Foreskin keratinocyte (primary cell): ENCODE measurements at places on chromosomes 4 and X.

DNA sequence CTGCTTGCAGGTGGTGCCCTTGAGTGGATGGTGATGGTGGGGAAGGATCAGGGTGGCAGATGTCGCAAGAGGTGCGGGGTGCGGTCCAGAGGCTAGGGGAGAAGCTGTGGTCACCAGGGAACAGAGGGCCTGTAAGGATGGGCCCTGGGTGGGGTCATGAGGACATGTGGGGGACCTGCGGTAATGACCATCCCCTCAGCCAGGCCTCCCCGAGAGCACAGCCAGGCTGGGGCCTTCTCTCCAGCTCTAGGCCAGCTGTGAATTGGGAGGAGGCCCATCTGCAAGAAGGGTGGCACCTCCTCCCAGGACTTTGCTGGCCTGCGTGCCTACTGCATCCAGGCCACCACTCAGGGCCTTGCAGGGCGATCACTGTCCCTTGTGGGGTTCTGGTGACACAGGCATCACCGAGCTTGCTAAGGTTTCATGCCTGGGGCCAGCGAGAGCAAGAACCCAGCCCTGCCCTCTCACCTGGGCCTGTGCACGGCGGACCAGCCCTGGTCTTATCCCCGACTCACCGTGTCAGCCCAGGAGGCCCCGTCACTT, 34.1 kb upstream of the MXD4 start:
- no peak for DNase-seq

GRCh38 chrX:44462850-44463249, 79.8 kb downstream of the FUNDC1 start:
- no peak for DNase-seq

DNA sequence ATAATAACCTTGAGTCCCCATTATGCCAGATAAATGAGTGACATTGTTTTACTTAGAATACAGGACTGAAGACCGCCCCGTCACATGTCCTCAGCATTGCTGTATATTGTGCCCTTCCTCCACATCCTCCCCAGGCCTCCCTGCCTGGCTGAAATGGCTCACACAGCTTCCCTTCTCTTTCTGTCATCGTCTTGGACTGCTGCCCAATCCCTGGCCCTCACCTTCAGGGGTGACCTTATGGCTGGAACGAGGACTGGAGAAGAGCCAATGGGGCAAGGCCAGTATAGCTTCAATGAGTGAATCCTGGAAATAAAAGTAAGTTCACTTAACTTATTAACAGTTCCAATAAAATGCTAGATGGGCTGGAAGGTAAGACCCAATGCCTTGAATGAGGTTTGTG, 2.7 kb downstream of the KCNE5 start:
- no peak for DNase-seq

DNA sequence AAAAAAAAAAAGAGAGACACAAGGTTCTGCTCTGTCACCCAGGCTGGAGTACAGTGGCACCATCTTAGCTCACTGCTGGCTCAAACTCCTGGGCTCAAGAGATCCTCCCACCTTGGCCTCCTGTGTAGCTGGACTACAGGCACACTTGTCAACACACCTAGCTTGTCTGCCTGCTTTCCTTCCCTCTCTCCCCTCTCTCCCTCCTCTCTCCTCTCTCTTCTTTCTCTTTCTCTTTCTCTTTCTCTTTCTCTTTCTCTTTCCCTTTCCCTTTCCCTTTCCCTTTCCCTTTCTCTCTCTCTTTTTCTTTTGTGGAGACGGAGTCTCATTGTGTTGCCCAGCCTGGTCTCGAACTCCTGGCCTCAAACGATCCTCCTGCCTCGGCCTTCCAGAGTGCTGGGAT, 132.1 kb downstream of the DIPK2B start:
- DNase-seq: no peak

GRCh38 chr4:13905543-13905942, 278.0 kb upstream of the BOD1L1 start:
- peak; percentile 78 for DNase-seq

DNA sequence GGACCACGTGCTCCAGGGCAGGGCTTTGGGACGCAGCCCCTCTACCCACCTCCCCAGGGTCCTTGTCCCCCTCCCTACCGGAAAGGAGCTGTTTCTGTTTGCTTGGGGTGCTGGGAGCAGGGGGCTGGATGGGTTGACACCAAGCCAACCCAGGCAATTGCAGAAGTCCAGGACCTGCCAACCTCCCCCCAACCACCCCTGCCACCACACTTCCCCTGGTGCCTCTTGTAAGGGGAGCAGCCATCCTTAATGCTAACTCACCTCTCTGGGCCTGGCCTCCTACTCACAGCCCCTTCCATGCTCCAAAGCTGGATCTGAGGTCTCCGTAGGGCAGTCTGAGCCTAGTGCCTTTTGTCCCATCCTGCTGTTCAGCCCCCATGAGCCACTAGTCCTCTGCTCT, 631.9 kb downstream of the BCOR start:
- DNase-seq: no peak

DNA sequence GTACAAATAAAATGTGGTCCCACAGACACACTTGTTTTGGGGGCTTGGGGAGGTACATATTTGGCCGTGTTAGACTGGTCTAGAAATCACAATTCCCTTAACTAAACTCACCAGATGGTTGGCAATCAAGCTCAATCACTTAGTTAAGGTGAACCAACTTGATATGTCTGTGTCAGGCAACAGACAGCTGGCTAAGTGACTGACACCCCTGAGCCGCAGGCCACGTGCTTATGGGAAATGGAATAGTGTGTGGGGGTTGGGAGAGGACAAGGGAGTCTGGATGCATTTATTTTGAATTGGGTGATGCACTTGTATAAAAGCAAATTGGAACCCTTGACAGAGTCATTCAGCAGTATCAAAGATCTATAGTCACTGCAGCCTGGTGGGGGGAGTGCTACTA, 209.0 kb downstream of the HS6ST2 start:
- no peak for DNase-seq

- no peak for DNase-seq
Measured at GRCh38 chr4:38130884-38131283, 170.7 kb downstream of the PTTG2 start.

GRCh38 chr4:66575008-66575696, 904.9 kb upstream of the EPHA5 start:
- peak; percentile 74 for DNase-seq

GRCh38 chr4:170243662-170244288, 154.0 kb upstream of the AADAT start:
- peak; percentile 81 for DNase-seq
